PC-9 (cell line): ENCODE measurements at places on chromosomes 6 and 20. TPM values are rescaled to one million over a fixed set of nuclear protein-coding genes. Genes with fewer than 3 reads are reported as not detected.

Gene TTLL9
- 1.5 and 1.8 TPM in 2 replicates for total RNA-seq

Gene OOEP
- 10.9 and 12.2 TPM in 2 replicates for total RNA-seq

Gene HSP90AB1
- 895 and 1,136 TPM in 2 replicates for total RNA-seq

GRCh38 chr6:105492706-105493673 lies 90.1 kb upstream of the PREP start:
- no peak for DNase-seq

- no peak for DNase-seq
These were observed 381.9 kb upstream of the ARID1B start for GRCh38 chr6:156395276-156395675.

GRCh38 chr20:57389695-57390603 lies 1.2 kb upstream of the RBM38 start:
- DNase-seq, result no peak

- no peak for DNase-seq
These were observed 33.6 kb downstream of the PSMB9 start for GRCh38 chr6:32887616-32888015.

GRCh38 chr6:18186540-18187250 lies 31.5 kb downstream of the KDM1B start:
- DNase-seq, result no peak

GRCh38 chr20:48359692-48360341 lies 468.0 kb downstream of the PREX1 start:
- no peak for DNase-seq

Gene IMPG1
- total RNA-seq, result not detected in 2 replicates

- no peak for DNase-seq
These were observed 378 bp upstream of the ERVFRD-1 start for GRCh38 chr6:11111769-11112437.

GRCh38 chr6:147322299-147323162 lies 118.3 kb downstream of the STXBP5 start:
- DNase-seq, result no peak

DNA sequence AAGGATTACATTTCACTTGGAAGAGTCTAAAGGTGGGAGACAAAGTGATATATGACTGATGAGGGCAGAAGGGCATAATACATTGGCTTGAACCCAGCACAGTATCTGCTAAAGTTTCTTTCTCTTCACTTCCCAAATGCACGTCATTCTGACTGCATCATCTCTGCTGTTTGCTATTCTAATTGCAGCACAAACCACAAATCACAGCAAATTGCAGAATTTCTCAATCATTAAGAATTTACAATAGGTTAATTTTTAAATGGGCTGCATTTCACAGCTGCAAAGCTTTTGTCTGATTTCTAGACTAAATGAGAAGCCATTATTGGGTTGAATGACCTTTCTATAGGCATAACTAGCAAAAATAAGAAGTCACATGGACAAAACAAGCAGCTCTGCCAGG lies 337.0 kb downstream of the RNGTT start:
- no peak for DNase-seq

GRCh38 chr6:14309951-14310445 lies 192.4 kb downstream of the CD83 start:
- DNase-seq, result no peak

- DNase-seq, result no peak
These were observed 367.6 kb downstream of the THBS2 start for GRCh38 chr6:168885751-168886742.

- no peak for DNase-seq
These were observed 155.9 kb downstream of the QRSL1 start for GRCh38 chr6:106785298-106785697.

- DNase-seq, result no peak
These were observed 41.7 kb upstream of the EMILIN3 start for GRCh38 chr20:41408156-41408794.

- DNase-seq, result no peak
These were observed 4.2 kb downstream of the SSTR4 start for GRCh38 chr20:23039136-23039875.

Gene C20orf141
- not detected in 2 replicates for total RNA-seq

Gene CRISP1
- not detected in 2 replicates for total RNA-seq

DNA sequence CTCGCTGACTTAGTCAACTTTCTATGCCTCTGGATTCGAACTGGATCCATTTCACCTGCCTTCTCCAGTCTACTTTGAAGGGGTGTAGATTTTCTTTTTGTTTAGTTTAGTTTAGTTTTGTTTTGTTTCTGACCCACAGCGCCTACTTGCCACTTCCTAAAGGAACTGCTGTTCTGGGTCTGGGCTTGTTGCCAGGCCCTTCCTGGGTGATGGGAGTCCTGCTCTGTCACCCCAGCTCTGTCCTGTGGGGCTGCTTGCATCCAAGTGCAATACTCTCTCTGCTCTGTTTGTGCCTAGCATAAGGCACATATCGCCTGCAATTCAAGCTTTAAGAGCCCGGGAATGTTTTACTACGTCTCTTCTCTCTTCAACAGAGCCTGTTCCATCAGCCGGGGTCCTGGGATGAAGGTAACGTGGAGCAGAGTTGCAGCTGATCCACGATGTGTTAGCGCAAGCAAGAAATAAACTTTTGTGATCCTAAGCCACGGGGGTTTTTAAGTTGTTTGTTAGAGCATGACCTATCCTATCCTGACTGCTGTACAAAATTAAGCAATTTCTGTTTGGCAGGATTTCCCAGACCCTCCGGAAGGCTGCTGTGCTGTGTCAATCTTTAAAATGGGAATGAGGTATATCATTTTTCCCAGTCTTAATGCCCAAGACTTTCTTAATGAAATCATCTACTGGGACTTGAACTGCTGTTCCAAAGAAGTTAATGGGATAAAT lies 30.9 kb upstream of the TAGAP start:
- no peak for DNase-seq

Gene KIZ
- 17.2 and 21.5 TPM in 2 replicates for total RNA-seq

Gene FAM110A
- total RNA-seq, result 30.8 and 36.6 TPM in 2 replicates

Gene PTCHD4
- total RNA-seq, result 0.15 TPM in 1 of 2 replicates, not detected in the other

- DNase-seq, result no peak
These were observed 614.5 kb downstream of the PKHD1 start for GRCh38 chr6:51472745-51473487.

DNA sequence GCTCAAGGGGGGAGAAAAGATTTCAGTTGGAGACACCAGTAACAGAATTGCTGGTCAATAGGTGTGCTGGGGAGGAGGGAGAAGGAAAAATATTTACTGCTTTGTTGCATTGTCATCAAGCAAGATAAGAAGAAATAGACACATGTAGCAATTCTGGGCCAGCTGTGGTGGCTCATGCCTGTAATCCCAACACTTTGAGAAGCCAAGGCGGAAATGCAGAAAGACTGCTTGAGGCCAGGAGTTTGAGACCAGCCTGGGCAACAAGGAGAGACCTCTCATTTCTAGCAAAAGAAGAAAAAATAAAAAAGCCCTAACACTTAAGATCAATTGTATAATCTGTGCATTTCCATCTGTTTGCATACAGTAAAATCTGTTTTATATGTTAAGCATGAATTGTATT lies 126.6 kb downstream of the ZFP64 start:
- DNase-seq, result no peak

Gene BPIFB2
- not detected in 2 replicates for total RNA-seq

DNA sequence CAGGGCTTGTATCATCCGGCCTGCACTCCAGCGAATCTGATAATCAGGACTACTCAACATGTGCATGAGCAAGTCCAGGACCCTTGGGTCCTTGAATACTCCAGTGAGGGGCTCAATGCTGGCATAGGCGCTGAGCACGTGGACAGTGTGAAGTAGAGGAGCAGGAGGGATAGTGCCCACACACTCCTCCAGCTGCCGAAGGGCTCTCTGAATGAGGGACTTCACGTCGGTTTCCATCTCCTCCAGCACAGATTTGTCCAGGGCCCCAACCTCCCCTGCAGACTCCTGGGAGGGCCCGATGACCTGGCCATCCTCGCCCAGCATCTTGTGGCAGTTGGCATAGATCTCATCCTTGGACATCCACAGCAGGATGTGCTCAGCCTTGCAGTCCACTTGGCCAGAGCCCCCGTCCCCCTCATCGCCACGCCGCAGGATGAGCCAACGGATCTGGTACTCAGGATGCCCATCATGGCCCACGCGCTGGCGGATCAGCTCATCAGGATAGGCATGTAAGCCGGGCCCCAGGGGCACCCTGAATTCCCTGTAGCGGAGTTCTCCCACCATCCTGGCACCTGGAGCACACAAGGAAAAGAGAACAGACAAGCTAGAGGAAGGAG lies 1.3 kb downstream of the CUL7 start:
- DNase-seq, result no peak

Gene THBS2
- total RNA-seq, result not detected in 2 replicates

Gene IL17A
- total RNA-seq, result not detected in 2 replicates

Gene KCNQ5
- total RNA-seq, result 0.20 and 1.2 TPM in 2 replicates

DNA sequence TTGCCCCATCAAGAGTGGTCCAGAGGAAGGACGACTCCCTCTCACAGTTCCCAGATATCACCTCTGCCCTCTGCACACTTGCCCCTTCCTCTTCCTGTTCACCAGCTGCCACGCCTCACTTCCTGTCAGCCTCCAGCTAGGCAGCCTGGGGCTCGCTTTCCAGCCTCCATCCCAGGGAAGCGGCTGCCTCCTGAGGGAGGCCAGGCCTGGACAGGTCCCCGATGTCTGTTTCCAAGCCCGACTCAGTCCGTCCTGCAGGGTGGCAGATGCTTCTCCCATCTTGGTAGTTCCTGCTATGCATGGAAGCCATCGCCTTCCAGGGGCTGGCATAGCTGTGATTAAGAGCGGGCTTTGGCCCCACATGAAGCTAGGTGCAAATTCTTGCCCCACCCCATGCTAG lies 233.5 kb upstream of the PMEPA1 start:
- DNase-seq, result no peak

Gene SHLD1
- 4.8 and 5.9 TPM in 2 replicates for total RNA-seq

- peak; percentile 81 for DNase-seq
These were observed 15.5 kb upstream of the CLDN20 start for GRCh38 chr6:155248008-155249001.

- no peak for DNase-seq
These were observed 61.2 kb upstream of the SUPT3H start for GRCh38 chr6:45438849-45439406.

- DNase-seq, result no peak
These were observed 27.3 kb downstream of the RAMACL start for GRCh38 chr6:166559211-166559610.

GRCh38 chr6:7230327-7230691 lies 82.7 kb downstream of the SSR1 start:
- DNase-seq, result no peak

- no peak for DNase-seq
These were observed 33.9 kb upstream of the KIF13A start for GRCh38 chr6:18021166-18021850.

Gene ADIG
- not detected in 2 replicates for total RNA-seq

DNA sequence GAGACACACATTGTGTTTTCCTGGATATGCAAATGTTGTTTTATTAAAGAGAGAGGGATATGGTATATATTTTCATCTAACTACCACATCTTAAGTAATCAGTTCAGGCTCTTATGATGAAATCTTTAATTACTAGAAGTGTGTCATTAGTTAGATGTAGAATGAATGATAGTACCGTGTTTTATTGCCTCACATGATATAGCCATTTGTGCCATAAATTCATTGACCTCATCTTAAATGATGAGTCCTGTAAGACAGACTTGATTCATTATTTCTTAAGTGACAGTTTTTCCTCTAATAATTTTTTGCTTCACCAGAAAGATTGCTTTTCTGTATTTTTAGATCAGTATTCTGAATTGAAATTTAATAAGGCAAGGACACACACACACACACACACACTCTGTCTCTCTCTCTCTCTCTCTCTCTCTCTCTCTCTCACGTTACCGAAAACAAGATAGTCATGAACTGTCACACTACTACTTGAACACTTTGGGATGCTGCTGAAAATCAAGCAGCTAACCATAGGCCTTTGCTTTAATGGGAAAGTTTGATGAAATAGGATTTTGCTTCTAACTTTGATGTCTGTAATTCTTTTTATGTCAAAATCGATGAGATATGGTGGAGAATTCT lies 140.5 kb downstream of the SOBP start:
- peak; percentile 25 for DNase-seq

DNA sequence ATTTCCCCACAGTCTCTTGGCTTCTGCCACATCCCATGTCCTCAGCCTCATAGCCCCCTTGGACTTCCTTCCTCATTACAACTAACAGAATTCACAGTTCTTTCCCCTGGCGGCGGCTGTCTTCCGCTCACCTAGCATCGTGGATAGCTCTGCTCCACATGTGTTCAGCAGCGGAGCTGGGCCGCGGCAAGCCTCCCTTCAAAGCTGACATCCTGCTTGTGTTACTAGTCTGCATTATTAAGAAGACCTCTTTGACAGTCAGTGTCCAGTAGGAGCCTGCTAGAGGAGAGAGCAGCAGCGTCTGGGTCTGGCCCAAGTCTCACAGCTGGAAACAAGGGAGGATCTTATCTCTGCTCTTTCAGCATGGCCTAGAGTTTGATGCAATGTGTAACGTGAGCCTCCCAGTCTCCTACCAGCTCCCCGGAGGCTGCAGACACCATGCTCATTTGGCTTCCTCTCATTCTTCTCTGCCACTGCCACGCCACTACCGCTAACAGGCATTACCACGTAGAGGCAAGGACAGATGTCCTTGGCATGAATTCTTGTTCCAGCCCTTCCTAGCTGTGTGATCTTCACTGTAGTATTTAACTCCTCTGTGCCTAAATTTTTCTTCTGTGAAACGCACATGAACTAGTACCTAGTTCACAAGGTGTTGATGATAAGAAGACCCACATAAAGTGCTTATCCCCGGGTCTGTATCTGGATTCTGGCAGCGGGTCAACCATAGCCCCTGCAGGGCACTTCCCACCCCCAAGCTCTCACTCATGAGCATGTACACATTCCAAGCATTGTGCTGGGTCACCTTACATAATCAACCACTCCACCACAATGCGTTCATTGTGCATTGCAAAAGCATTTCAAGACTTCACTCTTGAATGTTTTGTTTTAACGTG lies 107.1 kb upstream of the BACH2 start:
- DNase-seq, result peak; percentile 78

DNA sequence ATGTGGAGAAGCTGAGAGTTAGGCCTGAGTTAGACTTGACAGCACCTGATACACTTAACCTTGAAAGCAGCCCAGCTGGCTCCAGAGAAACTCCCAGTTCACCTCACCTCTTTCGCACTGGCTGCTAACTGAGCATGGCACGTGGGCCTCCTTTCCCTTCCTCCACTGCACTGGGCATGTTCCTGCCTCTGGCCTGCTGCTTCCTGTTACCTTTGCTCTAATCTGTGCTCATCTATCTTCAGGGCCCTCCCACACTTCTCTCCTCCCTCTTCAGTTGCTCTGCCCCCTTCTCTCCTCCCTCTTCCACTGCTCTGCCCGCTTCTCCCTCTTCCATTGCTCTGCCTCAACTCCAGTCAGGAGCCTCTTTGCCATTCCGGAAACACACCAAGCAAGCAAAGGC lies 13.7 kb upstream of the UBE2V1 start:
- DNase-seq, result peak; percentile 46

GRCh38 chr6:170048615-170049256 lies 242.1 kb downstream of the DLL1 start:
- no peak for DNase-seq

DNA sequence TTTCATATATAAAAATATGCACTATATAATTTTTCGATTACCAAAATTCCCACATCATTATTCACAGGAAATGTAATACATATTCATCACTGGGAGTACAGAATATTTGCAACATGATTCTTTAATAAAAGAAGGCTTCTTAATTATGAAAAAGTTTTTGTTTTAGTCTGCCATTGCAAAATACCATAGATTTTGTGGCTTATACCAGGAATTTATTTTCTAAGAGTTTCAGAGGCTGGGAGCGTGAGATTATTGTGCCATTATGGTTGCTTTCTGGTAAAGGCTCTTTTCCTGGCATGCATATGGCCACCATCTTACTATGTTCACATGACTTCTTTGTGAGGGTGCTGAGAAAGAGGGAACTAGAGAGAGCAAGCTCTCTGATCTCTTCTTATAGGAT lies 306.9 kb upstream of the ADGRB3 start:
- DNase-seq, result no peak

Gene LY6G6F
- total RNA-seq, result not detected in 2 replicates

Gene CAP2
- total RNA-seq, result 10.0 and 12.0 TPM in 2 replicates

Gene MOXD1
- 1.0 and 1.3 TPM in 2 replicates for total RNA-seq

GRCh38 chr20:57713951-57714350 lies 4.1 kb upstream of the PMEPA1 start:
- no peak for DNase-seq
